RWPE1 (cell line): ENCODE measurements at places on chromosomes 7 and 10.

GRCh38 chr10:70192326-70192968 is 22.1 kb upstream of the SAR1A start:
- DNase-seq, result peak; percentile 22

DNA sequence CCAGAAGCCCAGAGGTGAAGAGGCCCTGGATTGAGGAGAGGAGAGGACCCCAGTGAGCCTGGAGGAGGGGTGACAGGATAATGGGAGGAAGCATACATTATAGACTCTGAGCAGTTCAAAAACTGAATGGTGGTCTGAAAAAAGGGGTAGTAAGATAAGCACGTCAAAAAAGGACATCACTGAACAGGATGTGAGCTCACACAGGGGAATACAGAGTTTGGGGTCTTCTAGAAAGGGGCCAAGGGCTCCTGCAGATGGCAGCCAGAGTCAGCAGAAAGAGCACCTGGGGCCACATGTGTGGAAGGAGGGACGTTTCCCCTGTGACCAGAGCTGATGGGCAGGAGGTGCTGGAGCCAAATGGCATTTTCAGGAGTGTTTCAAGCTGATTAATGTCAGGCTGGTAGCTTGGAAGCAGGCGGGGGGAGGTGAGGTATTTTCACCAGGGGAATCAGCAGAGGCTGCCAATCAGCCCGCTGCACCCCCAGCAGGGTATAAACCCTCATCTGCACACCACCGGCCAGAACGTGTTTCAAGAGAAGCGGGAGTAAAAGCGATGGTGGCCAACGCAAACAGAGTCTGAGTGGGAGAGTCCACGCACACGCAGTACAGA is 85.8 kb downstream of the TNS3 start:
- DNase-seq, result no peak

DNA sequence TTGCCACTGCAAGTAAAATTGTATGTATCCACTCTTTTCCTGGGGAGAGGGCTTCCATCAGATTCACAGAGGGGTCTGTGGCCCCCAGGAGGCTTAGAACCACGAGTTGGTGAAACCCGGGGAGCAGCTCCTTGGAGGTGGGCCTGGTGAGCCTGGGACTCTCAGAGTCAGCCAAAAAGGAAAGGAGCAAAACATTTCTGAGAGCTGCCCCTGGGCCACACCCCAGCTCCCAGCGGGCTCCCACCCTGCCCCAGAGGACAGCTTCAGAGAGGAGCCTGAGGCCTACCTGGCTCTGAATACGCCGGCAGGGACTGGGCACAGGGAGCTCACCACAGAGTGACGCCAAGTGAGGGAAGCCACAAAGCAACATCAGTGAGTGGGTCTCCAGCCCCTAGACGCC is 56.9 kb downstream of the SH3PXD2A start:
- no peak for DNase-seq

- no peak for DNase-seq
Observed at GRCh38 chr10:58725901-58726300, 213.2 kb downstream of the BICC1 start.

- no peak for DNase-seq
Observed at GRCh38 chr10:6729861-6730344, 149.8 kb upstream of the PRKCQ start.

DNA sequence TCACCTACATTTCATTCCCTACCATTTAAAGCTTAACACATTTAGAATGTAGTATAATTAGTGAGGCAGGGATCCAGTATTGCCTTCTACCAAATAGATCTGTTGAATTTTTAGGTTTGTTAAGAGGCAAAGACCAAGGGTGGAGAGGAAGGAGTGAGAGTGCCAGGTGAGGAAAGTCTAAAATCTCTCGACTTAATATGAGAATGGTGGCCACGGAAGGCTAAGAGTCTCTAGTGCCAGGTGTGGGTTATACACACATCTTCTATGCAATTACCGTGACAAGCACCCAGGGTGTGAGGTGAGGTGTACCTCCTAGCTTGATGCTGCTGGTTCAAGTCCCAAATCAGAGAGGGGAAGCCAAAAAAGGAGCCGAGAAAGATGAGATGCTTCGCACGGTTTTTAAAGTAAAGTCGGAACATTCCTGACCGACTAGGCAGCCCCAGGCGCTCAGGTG is 439 bp downstream of the IQUB start:
- DNase-seq, result no peak

GRCh38 chr10:52334595-52334994 is 20.5 kb downstream of the DKK1 start:
- DNase-seq, result peak; percentile 64

- no peak for DNase-seq
Observed at GRCh38 chr10:25675615-25676014, 258.4 kb upstream of the MYO3A start.

DNA sequence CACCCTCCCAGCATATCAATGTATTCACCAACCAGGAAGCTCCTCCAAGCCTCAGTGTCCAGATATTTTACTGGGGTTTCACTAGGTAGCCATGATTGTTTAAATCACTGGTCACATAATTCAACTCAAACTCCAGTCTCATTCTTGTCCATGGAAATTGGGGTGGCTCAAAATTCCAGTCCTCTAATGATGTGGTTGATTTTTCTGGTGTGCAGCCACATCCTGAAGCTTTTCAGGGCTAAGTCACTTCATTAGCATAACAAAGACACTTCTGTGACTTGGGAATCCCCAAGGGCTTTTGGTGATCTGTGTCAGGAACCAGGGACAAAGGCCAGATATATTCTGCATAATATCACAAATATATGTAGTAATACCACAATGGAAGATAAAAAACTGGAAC is 786.9 kb upstream of the IGFBP3 start:
- DNase-seq, result no peak

- DNase-seq, result peak; percentile 93
Observed at GRCh38 chr10:88254091-88254490, 329.0 kb downstream of the RNLS start.

GRCh38 chr7:72161534-72161933 is 250.6 kb downstream of the CALN1 start:
- no peak for DNase-seq

DNA sequence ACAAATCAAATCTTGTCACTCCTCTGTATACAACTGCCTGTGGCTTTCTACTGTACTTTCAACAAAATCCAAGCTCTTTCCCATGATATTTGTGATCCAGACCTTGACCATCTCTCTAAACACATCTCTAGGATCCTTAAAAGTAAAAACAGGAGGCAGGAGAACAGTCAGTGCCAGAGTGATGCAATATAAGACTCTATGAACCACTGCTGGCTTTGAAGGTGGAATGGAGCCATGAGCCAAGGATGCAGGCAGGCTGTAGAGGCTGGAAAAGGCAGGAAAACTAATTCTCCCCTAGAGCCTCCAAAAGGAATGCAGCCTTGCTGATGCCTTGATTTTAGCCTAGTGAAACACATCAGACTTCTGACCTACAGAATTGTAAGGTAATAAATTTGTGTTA is 45.5 kb upstream of the LRRN3 start:
- DNase-seq, result no peak

- no peak for DNase-seq
Observed at GRCh38 chr7:116030651-116031276, at the start of gene TFEC. TFEC (minus strand) TSS chr7:116030763; CDS start chr7:115984441, 46,322 bp downstream.

DNA sequence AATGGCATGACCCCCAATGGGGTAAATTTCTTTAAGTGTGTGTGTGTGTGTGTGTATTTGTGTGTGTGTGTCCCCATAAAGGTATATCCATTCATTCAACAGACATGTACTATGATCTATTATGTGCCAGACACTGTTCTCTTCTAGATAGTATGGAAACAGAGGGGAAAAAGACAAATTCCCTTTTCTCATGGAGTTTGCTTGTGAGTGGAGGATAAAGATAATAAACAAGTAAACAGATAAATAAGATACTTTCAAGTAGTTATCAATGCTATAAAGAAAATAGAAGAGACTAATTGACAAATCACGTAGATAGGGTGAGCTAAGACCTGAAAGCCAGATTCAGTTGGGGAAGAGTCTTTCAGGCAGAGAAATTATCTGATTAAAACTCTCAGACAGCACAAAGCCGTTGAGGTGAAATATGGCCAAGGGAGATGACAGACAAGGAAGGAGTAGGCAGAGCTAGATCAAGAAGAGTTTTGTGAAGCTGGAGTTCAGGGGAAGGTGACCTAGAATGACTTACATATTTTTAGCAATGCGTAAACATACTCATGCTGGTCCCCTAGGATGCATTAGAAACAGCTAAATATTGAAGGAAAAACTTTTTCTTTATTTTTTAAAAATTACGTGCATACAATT is 45.2 kb upstream of the DMTF1 start:
- no peak for DNase-seq

GRCh38 chr7:92584953-92585352 is 5.2 kb downstream of the FAM133B start:
- DNase-seq, result peak; percentile 21

DNA sequence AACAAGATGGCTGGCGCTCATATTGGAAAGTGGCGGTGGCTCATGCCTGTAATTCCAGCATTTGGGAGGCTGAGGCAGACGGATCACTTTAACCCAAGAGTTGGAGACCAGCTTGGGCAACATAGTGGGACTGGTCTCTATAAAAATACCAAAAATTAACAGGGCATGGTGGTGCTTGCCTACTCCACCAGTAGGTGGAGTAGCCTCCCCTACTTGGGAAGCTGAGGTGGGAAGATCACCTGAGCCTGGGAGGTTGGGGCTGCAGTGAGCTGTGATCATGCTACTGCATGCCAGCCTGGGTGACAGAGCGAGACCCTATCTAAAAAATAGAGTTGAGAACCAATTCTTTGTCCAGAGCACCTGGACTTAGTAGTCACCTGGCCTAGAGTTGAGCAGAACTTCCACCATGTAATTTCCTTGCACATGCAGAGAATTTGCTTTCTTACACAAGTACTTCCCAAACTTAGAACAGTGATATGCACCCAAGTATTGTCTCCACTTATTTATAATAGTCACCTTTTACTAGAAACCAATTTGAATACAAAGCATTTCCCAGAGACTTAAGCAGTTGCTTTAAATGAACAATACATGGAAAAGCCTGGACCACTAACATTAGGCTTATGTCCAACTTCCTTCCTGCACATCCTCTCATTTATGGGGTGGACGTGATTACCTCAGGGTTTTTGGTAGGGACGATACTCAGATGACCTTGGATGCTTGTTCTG is 15.9 kb downstream of the LAMB4 start:
- DNase-seq, result no peak

DNA sequence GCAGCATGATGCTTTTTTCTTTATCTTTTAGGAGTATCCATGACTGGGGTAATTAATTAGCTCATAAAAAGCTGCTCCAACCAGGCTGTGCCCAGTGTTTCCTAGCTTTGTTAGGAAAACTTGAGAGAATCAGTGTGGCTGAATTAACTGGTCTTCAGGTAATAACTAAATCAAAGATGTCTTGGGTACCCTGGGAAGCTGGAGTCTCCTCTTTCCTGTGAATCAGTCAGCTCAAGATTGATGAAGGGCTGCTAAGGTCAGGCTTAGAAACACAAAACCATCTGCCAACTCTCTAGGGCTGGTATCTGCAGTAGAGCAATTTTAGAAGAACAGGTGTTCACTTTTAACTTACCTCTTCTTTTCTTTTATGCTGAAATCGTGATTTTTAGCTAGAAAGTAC is 21.4 kb upstream of the ATOH7 start:
- no peak for DNase-seq

DNA sequence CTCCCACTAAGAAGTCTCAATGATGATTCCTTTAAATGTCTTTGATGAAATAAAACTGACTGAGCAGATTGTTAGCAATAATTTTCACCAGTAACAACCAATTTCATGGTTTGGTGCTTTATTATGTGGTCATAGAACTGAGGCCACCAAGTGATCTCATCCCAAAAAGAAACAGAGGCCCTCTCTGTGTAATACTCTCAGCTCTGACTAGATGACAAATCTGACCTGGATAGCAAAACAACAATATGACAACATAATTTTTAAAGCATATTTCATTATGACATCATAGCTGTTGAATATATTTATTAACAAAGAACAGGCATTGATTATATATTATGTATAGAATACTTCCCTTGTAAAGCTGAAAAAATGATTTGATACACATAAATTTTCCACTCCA is 5.9 kb downstream of the SEMA3E start:
- DNase-seq, result no peak

- DNase-seq, result no peak
Observed at GRCh38 chr7:148697256-148698006, 1.3 kb upstream of the CUL1 start.

DNA sequence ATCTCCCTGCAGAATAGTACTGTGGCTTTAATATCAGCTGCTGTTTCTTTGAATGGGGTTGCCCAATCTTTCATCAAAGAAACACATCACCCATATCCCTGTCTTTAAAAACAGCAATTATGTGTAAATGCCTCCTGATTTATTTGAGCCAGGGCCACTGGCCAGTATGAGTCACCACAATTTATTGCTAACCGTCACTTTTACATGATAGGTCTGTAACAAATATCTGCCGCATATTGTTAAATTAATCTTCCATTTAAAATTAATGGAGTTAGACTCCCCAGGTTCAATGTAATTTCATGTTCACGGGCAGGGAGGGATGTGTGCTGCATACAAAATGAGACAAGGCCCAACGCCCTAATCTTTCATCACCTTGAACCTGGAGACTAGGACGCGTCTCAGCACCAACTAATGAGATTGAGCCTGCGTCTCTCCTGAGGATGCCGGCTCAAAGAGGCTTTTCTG is 673.4 kb downstream of the AUTS2 start:
- peak; percentile 30 for DNase-seq

- no peak for DNase-seq
Observed at GRCh38 chr10:5604961-5605360, 61.4 kb downstream of the ASB13 start.

GRCh38 chr10:66844176-66844942 is 81.5 kb upstream of the LRRTM3 start:
- DNase-seq, result no peak

DNA sequence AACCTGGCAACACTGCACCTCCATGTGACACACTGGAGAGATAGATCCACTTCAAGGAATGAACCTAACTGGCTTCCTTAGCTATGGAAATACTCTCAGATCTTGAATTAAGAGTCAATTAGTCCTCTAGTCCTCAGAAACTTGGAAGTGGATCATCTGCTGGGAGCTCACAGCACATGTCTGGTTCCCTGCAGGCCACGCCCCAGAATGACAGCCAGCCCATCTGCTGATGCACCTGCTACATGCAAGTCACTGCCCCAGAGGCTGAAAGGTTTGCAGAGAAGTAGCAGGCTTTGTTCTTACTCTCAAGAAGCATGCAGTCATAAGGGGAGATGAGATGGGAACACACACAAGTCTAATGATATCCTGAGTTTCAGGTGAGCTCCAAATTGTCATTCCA is 275.9 kb downstream of the SKAP2 start:
- DNase-seq, result no peak

DNA sequence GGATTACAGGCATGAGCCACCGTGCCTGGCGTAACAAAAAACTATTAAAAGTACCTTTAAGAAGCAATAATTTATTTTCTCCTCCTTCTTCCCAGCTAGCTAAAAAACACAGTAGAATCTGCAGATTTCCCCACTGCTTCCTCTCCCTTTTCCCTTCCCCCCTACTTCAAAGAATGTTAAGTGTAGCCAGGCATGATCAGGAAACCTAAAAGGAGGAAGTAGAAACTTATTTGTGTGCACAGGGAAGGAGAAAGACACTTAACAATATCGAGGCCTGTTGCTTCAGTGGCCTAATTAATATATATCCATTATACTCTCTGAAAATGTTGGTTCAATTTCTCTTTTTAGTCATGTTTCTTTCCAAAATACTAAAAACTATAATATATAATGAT is 127.7 kb downstream of the NRBF2 start:
- DNase-seq, result no peak
